Stimulated activated CD8-positive, alpha-beta memory T cell treated with anti-CD3 and anti-CD28 coated beads, Interleukin-4, amount 100 ng/mL, for 48 hours (primary cell): ENCODE measurements at places on chromosomes 12 and 14.

- DNase-seq = no peak
Measured at GRCh38 chr12:21220266-21220665, 89.3 kb downstream of the SLCO1B1 start.

GRCh38 chr12:59020073-59020946, 100.0 kb upstream of the LRIG3 start:
- no peak for DNase-seq

- no peak for DNase-seq
Measured at GRCh38 chr14:97106166-97106565, 309.0 kb downstream of the VRK1 start.

GRCh38 chr12:6215932-6216494, 15.8 kb downstream of the CD9 start:
- DNase-seq = no peak

- DNase-seq = no peak
Measured at GRCh38 chr14:22434901-22435550, 154.0 kb downstream of the DAD1 start.

DNA sequence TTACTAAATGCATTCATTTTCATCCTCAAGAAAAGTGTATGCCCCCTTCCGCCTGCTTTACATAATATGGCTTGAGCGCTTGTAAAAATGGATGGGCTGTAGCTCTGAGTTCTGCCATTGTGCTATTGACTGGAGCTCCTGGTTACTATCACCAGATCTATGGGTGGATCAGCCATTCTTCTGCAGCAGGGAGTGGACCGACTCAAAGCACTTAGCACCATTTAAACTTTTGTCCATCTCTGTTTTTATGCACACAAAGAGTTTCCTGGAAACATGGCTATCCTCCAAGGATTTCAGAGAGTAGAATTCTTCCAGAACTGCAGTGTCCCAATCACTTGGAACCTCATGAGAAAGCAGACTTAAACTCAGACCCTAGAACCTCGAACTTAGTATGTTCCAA, 4.5 kb upstream of the NUMB start:
- DNase-seq = no peak

DNA sequence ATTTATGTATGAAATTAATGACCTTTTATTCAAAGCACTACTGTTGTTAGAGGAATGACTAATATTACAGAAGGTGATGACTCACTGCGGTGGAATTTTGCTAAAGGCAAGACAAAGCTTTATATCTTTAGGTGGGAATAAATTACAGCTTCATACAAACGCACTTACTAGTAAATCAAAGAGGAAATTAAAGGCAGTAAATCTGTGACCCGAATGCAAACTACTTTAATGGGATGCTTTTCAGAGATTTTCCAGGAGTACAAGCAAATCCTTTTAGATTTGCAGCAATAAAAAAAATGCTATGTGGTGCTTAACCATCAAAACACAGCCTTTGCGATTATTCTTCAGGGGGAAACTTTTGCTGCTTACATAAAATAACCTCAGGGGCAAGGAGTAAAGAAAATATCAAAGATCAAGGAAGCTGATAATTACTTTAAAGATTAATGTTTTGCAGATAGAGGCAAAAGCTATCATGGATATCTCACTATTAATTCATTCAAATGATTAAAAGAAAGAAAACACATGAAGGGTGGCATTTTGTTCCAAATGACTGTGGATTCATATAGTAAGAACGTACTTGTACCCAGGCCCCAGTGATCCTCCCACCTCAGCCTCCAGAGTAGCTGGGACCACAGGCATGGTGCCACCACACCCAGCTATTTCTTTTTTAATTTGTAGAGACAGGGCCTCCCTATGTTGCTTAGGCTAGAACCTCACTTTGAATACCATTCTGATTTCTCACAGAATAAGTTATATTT, 98.9 kb downstream of the DENND5B start:
- no peak for DNase-seq

DNA sequence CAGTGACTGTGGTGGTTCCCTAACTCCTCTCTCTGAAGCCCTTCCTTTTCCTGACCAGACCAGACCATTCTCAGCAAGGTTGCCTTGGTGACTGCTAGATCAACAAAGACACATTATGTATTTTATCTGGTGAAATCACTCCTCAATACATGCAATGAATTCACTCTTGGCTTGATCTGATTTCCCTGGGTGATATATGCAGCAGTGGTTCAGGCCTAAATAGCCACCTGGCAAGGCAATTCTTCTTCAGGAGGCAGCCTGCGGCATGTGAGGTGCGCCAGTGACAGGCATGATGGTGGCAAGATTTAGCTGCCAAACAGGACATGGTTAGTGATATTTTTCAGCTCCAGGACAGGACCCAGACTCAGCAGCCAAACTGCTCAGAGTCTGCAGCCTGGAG, 350.3 kb upstream of the CCDC196 start:
- DNase-seq = no peak
